Dorsolateral prefrontal cortex (tissue), 122 donors: ENCODE measurements at places on chromosomes 4 and X. TPM values are rescaled to one million over a fixed set of nuclear protein-coding genes. Genes with fewer than 3 reads are reported as not detected.

DNA sequence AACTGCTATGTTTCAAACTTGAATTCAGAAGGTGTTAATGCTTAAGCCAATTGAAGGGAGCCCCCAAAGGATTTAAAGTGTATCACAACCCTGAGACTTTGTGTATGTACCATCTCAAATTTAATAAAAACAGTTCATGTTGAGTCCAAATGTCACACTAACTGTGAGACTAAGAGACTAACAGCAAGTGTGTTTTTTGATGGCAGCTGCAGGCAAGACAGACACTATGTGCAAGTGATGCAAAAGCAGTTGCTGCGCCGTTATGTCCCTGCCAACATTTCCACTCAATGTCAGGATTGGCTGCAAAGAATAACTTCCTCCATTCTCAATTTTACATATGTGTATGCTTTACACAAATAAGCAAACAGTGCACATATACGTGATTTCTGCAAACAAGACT is 594.6 kb downstream of the IL15 start:
- DNase-seq, result no peak

DNA sequence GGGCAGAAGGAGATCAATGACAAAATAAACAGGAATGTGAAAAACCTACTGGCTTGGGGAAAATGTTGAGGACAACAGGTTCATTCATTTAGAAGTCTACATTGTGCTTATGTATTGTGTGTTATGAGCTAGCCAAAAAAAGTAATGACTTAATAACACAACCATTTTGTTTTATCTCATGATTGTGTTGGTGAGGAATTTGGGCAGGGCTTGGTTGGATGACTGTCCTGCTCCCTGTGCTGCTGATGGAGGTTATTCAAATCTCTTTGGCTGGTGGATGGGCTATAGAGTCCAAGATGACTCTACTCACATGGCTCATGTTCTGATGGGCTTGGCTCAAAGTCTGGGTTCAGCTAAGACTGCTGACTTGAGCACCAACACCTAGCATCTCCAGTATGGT is 116.3 kb downstream of the HS3ST1 start:
- DNase-seq, result no peak

- DNase-seq, result no peak
These were observed 393.7 kb downstream of the GASK1B start for GRCh38 chr4:157779081-157779480.

- no peak for DNase-seq
These were observed 6.9 kb downstream of the PDE6B start for GRCh38 chr4:632196-632790.

GRCh38 chr4:169959254-169959653 is 66.9 kb downstream of the MFAP3L start:
- no peak for DNase-seq

DNA sequence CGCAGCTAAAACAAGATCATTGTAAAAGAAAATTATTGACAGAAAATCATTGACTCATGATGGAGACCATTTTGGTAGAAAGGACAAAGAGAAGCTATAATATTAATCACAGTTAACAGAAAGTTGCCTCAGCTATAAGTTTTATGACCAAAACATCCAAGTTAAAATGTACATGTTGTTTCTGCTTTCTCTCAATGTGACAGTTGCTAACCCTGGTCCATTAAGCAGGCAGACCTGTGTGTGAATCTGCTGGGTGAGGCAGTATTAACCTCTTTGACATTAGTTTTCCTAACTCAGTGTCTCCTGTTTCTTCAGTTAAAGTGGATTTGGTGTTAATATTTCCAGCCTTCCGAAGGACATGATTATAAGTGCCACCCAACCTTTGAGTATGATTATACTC is 94.8 kb upstream of the DCLK2 start:
- DNase-seq, result no peak

GRCh38 chr4:109969087-109969486 is 56.4 kb downstream of the EGF start:
- no peak for DNase-seq

The EOLA2 gene
- 34.4 TPM for total RNA-seq

The SLC25A31 gene
- not detected for total RNA-seq

The SSX1 gene
- total RNA-seq, result not detected

DNA sequence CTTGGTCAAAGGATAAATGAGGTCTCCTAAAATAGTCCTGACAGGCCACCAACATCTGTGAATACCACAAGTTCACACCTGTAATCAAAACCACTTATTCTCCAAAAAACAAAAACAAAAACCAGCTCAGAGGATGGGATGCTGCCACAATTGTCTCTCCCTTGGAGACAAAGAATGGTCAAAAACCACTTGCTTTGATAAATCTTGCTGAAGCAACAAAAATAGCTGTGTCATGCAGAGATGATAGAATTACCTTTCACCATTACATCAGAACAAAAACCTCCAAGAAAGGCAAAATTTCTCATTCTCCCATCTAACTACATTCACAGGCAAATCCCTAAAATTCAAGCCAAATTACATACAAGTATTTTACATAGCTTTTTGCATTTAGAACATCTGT is 180.4 kb downstream of the MAML3 start:
- DNase-seq, result no peak

DNA sequence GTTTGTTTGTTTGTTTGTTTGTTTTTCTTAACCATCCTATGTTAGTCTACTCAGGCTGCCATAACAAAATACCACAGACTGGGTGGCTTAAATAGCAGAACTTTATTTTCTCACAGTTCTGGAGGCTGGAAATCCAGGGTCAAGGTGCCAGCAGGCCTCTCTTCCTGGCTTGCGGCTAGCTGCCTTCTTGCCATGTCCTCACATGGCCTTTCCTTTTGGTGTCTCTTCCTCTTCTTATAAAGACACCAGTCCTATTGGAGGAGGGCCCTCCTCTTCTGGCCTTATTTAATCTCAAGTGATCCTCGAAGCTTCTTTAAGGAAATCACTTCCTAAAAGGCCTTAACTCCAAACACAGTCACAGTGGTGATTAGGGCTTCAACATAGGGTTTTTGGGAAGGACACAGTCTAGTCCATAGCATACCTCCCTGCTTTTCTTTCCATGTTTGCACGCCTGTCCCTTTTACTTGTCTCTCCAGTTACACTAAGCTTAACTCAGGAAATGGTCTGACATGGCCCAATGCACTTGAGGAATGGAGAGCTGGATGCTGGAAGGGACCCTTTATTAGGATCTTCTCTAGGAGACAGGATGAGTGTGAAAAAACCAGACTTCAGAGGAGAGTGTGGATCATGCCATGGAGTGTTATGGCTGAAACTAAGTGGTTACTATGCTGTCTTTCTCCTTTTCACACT is 36.0 kb upstream of the MGST2 start:
- no peak for DNase-seq

DNA sequence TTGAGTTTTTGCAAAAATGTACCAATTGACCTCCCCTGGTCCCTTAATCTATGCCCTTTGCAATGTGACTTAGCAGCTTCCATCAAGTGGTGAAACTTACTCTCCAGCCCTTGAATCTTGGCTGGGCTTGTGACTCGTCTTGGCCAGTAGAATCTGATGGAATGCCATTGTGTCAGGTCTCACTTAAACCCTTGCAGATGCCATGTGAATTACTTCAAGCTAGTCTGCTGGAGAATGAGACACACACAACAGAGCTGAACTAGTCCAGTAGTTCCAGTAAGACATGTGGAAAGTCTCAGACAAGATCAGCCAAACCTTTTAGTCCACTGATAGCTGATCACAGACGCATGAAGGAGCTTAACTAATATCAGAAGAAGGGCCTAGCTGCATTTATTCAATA is 567.8 kb upstream of the CPEB2 start:
- no peak for DNase-seq

- no peak for DNase-seq
These were observed 1030.9 kb downstream of the FSTL5 start for GRCh38 chr4:161132715-161133425.

- no peak for DNase-seq
These were observed 22.5 kb upstream of the FAM9A start for GRCh38 chrX:8823698-8824097.

The SORBS2 gene
- 160 TPM for total RNA-seq

GRCh38 chr4:123588631-123589241 is 192.1 kb downstream of the SPRY1 start:
- no peak for DNase-seq

GRCh38 chr4:145920205-145920604 is 18.4 kb downstream of the ZNF827 start:
- no peak for DNase-seq

The ZNF827 gene
- total RNA-seq, result 41.8 TPM

The CXCL5 gene
- total RNA-seq, result 1.4 TPM

DNA sequence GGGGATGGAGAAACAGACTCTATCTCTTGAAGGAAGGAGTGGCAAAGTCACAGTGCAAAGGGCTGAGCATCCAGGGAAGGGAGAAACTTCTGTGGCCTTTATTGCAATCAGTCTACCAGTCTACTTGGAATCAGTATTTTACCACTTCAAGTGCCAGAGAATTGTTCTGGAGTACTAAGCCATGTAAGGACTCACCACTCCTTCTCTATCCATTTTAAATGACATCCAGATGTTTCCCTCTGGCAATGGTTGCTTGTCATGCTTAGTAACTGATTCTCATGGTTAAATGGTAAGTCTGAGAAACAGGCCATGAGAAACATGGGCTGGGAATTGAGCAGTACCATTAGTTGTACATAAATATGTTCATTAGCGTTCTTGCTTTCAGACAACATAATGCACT is 21.1 kb upstream of the SMIM10 start:
- DNase-seq, result no peak

DNA sequence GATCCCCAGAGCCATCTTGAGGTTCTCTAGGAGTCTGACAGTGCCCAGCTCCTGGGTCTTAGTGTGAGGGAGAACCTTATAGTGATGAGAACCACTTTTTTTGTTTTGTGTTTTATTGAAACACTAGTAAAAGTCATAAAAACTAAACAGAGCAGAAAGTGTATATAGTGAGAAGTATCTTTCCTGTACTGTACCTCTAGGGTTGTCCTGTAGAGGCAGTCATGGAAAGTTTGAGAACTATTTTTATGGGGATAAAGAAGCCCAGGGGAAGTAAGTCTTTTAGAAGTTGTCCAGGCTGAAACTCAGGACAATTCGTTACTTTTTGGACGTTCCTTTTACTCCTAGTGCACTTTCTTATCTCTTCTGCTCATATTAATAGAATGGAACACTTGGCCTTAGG is 40.9 kb downstream of the ADH5 start:
- no peak for DNase-seq

- no peak for DNase-seq
These were observed 59.0 kb upstream of the SLIT2 start for GRCh38 chr4:20192736-20193135.

The FAT1 gene
- 77.5 TPM for total RNA-seq

DNA sequence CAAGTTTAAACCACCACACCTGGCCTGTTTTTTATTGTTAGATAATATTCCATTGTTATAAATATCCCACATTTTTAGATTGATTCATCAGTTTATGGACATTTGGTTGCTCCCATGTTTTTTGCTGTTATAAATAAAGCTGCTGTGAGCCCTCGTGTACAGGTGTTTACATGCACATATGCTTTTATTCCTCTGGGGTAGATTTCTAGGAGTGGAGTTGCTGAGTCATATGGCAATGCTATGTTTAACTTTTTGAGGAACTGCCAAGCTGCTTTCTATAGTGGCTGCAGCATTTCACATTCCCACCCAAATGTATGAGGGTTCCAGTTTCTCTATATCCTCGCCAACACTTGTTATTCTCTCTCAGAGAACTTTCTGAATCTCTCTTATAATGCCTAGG is 90.5 kb downstream of the TBL1X start:
- no peak for DNase-seq

GRCh38 chr4:106809076-106809475 is 227.0 kb downstream of the DKK2 start:
- DNase-seq, result no peak

GRCh38 chr4:102665527-102665926 is 95.2 kb downstream of the MANBA start:
- no peak for DNase-seq

DNA sequence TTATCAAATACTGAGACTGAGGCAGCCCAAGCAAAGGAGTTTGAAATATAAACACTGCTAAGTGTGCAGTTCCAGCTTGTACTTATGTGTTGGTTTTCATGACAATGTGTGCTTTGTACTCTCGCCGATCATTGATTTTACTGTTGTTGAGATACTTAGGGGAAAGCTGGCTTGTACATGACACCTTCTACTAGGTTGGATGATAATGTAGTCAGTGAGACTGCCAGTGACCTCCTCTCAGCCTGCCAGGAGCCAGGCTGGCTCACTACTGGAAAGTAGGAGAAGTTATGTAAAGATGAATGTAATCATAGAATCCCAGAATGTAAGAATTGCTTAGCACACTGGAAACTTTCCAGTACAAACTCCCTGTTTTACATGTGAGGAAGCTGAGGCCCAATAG is 132.0 kb downstream of the AFF2 start:
- no peak for DNase-seq

GRCh38 chr4:112739442-112739841 is 102.5 kb downstream of the LARP7 start:
- DNase-seq, result no peak

DNA sequence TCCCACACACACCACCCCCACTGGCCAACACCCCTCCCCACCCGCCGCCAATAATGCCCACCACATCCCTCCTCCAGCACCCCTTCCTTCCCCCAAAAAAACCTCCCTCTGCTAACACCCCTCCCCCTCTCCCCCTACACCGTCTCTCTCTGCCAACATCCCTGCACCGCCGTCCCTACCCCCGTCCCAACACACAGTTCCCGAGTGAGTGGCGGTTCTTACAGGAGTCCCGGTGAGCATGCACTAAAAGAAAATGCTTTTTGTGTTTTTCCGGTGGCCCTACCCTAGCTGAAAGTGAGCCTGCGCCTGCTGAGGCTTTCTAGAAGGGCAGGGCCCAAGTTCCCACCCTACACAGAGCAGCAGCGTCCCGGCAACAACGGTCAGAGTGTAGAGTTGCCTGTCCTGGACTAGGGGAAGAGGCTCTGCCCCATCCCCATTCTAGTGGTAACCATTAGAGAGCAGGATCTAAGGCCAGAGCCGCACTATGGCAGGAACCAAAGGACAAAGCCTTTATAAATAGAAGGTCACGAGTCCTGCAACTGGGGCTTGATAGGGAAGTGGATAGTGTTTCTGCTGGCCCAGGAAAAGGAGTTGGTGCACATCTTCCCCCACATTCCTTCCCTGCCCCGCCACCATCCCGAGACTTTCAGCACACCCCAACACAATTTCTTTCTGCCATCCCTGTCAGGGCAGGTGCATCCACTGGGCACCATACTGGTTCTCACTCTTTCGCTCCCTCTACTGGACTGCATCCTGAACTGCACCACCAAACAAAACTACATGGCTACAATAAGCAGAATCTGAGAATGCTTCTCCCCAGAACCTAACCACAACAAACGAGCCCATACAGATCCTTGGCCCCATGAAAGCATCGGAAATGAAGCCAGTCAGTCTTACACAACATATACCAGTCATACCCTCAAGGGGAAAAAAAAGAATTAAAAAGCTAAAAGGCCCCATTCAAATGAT is 78.1 kb upstream of the PAGE3 start:
- DNase-seq, result no peak

The THAP9 gene
- 7.2 TPM for total RNA-seq

The ARSJ gene
- total RNA-seq, result 4.0 TPM
